ENCODE measurements at places on chromosomes 11 and 22.

DNA sequence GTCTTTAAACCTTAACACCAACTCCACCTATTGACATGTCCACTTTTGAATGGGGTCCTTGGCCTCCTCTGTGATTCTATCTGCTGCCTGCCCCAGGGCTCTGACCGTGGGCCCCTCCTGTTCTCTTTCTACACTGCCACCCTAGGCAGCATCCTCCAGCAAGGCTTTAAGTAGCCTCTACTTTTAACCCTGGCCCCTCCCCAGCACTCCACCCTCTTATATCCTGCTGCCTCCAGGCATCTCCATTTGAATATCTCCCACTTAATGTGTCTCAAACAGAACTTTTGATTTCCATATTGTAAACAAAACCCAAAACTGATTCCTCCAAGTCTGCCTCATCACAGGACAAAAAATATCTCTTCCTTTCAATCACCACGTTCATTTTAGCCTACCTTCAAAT lies 90.5 kb upstream of the ARHGAP32 start:
- no peak for DNase-seq

DNA sequence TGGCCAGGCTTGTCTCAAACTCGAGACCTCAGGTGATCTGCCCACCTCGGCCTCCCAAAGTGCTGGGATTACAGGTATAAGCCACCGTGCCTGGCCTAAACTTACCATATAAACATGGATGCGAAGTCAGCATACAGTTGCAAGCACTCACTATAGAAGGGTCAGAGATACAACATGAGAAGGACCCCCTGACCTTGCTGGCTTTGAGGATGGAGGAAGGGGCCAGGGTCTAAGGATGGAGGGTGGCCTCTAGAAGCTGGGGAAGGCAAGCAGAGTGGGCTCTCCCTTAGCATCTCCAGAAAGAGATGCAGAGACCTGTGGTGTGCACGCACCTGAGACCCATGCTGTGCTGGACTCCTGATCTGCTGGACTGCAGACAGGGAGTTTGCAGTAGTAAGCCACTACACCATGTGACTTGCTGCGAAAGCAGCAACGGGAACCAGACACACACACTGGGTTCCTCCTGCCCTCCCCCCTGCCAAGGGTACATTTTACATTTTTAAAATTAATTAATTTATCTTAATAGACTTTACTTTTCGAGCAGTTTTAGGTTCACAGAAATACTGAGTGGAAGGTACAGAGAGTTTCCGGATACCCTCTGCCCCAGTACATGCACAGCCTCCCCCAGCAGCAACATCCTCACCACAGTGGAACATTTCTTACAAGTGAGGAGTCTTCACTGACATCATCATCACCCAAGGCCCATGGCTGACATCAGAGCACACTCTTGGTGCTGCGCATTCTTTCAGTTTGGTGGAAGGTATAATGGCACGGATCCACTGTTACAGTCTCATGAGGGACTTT lies 170.1 kb upstream of the B3GAT1 start:
- no peak for DNase-seq

DNA sequence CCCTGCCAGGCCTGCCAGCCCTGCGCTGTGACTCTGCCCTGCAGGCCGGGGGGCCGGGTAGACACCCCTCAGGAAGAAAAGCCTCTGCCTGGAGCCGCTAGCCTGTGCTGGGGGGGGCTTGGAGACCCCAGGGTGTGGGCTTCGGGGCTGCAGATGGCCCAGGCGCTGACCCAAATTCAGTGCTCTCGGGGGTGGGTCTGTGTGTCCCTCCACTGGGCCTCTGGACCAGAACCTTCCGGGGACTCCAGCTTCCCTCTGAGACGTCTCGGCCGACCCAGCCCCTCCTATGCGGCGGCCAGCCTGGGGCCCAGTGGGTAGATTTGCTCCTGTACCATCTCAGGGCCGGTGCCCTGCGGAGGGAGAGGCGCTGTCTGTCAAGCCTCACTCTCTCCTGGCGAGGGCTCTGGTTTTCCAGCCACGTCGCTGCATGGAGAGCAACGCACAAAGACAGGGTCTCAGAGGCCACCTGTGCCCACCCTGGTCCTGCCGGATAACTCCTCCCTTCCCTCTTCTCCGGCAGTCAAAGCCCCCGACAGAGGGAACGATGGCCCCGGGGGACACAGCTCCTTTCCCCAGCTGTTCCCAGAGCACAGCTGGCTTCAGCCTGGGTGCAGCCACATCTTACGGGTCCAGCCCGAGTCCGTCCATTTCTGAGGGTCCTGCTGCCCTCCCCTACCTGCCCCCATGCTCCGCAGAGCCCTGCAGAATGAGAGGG lies 40.1 kb upstream of the TOLLIP start:
- no peak for DNase-seq

- no peak for DNase-seq
These were observed 346 bp downstream of the PPFIBP2 start for GRCh38 chr11:7514099-7514591.
